A549 treated with GW870086 at 1 μM for 4 hours (cell line): ENCODE measurements at places on chromosomes 1 and 21. TPM values are rescaled to one million over a fixed set of nuclear protein-coding genes. Genes with fewer than 3 reads are reported as not detected.

SH2D1B gene
- total RNA-seq = 0.10 to 0.15 TPM (median 0.10 TPM) in 5 replicates

ADGRL4 gene
- total RNA-seq = not detected in 5 replicates

HCRTR1 gene
- not detected in 5 replicates for total RNA-seq

NIT1 gene
- total RNA-seq = 28.4 to 32.9 TPM (median 30.2 TPM) in 5 replicates

PKLR gene
- not detected in 5 replicates for total RNA-seq

BRINP3 gene
- total RNA-seq = not detected in 5 replicates

CNIH4 gene
- total RNA-seq = 94.9 to 125 TPM (median 117 TPM) in 5 replicates
